ENCODE measurements at places on chromosomes 12 and 14.
A peak's percentile ranks its signal among the peaks of the same experiment; 100 is the strongest.

DNA sequence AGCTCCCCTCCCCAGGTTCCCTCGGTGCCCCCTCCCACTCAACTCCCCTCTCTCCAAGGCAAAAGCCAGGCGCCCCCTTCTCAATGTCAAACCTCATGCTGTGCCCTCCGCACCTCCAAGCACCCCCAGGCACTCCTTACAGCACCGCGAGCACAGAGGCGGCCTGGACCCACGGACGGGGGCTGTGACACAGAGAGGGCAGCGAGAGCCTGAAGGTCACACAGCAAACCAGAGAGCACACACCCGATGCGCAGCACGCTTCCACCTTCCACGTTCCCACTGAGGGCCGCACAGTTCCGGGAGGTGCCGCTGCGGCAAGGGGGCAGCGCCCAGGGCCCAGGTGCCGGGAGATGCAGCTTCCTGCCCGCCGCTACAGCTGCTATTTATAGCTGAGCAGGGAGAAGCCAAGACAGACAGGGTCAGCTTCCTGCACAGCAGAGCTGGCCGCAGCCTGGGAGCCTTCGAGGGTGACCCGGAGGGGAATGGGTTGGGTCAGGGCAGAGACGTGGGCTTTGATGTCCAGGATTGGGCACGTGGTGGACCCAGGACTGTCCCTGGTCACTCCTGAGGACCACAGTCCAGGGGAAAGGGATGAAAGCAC lies 12.9 kb downstream of the NCOR2 start:
- DNase-seq, result no peak

DNA sequence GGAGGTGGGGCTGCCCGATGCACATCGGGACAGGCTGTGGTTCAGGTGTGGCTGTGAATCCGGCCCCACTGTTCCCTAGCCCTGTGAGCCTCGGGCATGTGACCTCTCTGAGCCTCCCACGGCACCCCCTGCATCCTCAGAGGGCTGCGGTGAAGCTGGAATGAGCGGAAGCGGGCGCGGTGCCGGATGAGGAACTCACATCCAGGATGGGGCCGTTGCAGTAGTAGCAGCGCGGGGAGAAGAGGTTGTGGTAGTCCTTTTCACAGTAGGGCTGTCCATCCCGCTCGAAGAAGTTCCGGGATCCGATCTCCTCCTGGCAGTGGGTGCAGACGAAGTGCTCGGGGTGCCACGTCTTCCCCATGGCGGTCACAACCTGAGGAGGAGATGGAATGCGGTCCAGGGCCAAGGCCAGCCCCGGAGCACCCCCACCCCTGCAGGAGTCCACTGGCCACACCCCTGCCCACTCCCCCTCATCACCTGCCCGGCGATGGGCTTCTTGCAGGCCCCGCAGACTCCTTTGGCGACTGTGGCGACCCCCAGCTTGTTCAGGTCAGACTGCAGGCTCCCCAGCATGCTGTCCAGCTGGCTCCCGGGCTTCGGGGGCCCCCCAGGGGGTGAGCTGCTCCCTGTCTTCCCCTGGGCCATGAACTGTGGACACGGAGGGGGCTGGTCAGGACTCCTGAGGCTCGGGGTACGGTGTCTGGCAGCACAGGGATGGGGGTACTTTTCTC lies 13.9 kb upstream of the RPLP0 start:
- DNase-seq, result no peak

DNA sequence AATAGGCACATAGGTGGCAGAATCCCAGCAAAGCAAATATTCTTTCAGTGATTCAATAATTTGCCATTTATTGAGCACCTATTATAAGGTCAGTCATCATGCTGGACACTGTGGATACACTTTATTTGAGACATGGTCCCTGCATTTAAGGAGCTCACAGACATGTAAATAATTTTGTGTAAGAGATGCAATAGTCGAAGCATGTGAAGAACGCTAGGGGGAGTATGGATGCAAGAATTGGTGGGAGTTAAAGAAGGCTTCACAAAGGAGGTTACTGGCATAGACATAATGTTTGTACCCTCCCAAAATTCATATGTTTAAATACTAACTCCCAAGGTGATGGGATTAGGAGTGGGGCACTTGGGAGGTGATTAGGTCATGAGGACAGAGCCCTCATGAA lies 260.6 kb upstream of the GARIN6 start:
- no peak for DNase-seq

GRCh38 chr12:12684375-12685106 lies 11.4 kb downstream of the GPR19 start:
- DNase-seq, result peak; percentile 33

DNA sequence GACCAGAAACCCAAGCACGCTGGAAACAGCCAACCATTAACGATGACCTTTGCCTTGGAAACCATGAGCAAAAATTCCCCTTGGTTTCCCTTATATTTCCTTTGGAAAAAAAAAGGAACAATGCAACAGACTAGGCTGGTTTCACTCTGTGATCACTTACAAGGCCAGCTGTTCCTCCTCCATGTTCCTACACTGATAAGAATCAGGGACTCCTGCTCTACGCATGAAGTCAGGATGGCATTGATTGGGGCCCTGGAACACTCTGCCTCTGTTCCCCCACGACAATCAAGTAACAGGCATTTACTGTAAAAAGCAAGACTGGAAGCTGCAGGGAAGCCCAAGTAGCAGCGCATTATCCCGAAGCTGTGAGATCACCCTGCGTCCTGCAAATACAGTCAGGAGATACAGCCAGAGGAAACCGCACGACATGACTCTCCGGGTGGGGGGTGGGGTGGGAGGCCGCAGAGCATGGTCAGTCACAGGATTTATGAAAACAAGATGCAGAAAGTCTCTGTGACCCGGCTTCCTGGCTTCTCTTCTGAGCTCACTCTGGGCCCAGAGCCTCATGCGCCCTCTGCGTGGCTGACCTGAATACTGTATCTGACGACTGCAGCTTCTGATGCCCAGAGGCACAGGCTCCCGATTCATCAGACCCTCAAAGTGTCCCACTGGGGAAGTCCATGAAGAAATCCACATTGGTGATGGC lies 31.1 kb downstream of the SSH1 start:
- peak; percentile 90 for DNase-seq

DNA sequence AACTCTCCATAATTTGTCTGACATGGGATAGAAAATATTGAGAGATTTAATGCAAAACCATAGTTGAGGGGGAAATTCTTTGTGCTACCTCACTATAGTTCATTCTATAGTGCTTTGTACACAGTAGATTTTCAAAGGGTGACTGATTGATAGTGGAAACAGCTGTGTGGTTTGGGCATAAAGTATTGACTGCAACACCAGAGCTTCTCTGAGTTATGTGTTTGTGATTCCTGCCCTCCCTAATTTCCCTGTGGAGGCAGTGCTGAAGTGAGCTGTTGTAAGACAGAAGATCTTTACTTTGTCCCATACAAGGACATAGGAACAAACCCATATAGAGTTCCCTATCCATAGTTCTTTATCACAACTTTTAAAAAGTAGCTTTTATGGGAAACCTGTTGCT lies 47.1 kb downstream of the PTPRQ start:
- DNase-seq, result no peak

GRCh38 chr14:53167602-53168328 lies 14.6 kb upstream of the DDHD1 start:
- no peak for DNase-seq

- no peak for DNase-seq
Measured at GRCh38 chr12:26177283-26177682, 18.1 kb upstream of the SSPN start.

GRCh38 chr12:7289743-7290142 lies 14.1 kb upstream of the ACSM4 start:
- no peak for DNase-seq

DNA sequence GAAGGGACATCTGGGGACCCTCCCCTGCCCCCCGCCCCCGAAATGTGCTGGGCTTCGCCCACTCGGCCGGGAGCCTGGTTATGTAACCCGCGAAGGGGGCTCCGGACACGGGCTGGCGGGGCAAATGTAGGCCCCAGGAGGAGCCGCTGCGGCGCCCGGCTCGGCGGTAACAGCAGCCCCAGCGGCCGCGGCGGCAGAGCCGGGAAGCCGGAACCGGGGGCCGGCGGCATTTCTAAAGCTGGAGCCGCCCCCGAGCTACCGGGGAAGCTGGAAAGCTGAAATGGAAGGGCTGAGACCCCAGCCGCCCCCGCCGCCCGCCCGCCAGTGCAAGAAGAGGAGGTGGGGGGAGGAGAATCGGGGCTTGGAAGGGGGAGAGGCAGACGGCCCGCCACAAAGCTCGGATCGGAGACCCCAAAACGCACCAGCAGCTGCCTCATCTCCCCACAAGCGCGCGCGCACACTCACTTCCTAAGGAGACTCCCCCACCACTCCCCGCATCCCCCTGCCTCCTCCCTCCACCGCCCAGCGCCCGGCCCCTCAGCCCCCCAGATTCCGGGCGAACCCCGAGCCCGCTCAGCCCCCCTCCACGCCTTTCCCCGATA lies 1.5 kb downstream of the KDM2B start:
- no peak for DNase-seq

DNA sequence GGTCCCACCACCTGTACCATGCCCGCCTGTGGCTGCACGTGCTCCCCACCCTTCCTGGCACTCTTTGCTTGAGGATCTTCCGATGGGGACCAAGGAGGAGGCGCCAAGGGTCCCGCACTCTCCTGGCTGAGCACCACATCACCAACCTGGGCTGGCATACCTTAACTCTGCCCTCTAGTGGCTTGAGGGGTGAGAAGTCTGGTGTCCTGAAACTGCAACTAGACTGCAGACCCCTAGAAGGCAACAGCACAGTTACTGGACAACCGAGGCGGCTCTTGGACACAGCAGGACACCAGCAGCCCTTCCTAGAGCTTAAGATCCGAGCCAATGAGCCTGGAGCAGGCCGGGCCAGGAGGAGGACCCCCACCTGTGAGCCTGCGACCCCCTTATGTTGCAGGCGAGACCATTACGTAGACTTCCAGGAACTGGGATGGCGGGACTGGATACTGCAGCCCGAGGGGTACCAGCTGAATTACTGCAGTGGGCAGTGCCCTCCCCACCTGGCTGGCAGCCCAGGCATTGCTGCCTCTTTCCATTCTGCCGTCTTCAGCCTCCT lies 1.1 kb downstream of the INHBE start:
- peak; percentile 51 for DNase-seq

- peak; percentile 3 for DNase-seq
Measured at GRCh38 chr14:45201905-45202304, 51.1 kb downstream of the MIS18BP1 start.

GRCh38 chr12:2845280-2845679 lies 10.4 kb upstream of the NRIP2 start:
- DNase-seq, result no peak

GRCh38 chr14:60183741-60184140 lies 18.5 kb upstream of the DHRS7 start:
- DNase-seq, result no peak
